Tongue (tissue), 3 donors: ENCODE measurements at places on chromosomes 2 and 18.

DNA sequence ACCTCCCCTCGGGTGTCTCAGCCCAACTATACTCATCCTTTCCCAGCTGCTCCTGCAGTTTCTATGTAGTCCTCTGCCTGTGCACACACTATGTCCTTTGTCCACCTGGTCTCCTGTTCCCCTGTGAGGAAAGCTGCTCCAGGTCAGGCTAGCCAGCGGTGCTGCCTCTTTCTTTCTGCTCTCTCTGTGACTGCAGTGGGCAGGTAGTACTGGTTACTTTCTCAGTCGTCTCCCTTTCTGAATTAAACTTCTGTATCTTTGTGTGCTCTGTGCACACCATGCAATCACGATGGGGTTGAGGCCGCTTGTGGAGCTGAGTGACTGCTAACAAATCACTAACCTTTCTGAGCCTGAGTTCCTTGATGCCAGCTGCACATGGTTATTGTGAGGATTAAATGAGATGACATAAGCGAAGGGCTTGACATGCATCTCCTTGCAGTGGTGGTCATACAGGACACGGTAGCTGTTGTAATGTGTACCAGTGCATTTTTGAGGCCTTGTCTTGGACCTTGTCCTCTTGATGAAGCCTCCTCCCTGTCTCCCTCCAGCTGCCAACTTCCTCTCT is 3.5 kb downstream of the FARP2 start:
- DNase-seq: no peak

- peak; percentile 93 for DNase-seq
Measured at GRCh38 chr2:157837851-157838441, 38.2 kb downstream of the ACVR1 start.

GRCh38 chr2:65072181-65072970 is 16.2 kb downstream of the CEP68 start:
- DNase-seq: no peak

DNA sequence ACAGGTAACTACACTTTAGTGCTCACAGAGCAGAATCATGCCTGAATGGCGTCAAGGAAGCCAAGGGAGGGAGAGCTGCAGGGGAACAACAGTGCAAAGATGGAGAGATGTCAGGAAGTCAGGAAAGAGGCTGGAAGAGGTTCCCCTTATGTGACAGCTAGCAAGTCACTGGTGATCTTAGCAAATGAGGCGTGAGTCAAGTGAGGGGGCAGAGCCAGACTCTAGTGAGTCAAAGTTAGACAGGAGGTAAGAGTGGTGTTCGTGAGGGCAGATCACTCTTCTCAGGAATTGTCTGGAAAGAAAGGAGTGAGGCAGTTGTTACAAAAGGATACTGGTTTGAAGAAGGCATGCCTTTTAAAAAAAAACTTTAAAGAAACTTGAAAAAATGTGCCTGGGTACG is 87.1 kb downstream of the MEP1B start:
- DNase-seq: no peak

DNA sequence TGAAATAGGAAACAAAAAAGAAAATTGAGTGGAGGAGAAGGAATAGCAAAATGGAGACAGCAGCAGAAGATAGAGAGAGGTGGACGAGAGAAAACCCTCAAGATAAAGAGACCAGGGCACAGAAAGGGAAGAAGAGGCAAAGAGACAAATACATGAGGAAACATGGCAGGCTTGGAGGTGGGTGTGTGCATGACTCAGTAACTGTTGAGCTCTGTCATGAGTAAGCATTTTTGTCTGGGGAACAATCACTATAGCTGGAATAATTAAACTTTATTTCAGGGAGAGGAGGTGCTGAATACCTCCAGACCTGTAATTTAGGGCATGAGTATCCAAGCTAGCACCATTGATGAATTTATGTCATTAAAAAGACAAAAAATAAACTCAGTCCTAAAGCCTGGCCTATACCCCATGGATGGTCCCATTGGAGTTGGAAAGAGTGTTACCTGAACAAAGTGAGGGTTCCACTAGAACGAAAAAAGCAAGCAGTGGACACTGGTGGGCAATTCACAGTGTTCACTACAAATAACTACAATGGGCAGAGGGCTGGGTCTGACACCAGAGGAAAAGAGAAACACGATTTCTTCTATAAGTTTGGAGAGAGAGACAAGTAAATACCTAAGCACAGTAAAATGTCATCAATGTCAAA is 145.5 kb downstream of the ADCYAP1 start:
- DNase-seq: no peak

DNA sequence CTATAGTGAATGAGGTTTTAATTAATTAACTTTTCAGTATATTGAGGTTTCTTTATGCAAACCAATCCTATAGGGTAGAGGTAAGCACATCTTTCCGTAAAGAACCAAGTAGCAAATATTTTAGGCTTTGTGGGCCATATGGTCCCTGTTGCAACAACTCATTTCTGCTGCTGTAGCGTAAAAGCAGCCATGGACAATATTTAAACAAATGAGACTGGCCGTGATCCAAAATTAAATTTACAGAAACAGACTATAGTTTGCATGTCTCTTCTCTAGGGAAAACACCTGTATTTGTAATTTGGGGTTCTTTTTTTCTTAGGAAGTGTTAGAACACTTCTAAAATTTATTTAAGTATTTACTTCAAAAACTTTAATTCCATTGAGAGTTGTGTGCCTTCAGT is 104.3 kb downstream of the KYNU start:
- peak; percentile 65 for DNase-seq

- DNase-seq: no peak
Measured at GRCh38 chr2:230889911-230890601, 25.3 kb downstream of the ITM2C start.

DNA sequence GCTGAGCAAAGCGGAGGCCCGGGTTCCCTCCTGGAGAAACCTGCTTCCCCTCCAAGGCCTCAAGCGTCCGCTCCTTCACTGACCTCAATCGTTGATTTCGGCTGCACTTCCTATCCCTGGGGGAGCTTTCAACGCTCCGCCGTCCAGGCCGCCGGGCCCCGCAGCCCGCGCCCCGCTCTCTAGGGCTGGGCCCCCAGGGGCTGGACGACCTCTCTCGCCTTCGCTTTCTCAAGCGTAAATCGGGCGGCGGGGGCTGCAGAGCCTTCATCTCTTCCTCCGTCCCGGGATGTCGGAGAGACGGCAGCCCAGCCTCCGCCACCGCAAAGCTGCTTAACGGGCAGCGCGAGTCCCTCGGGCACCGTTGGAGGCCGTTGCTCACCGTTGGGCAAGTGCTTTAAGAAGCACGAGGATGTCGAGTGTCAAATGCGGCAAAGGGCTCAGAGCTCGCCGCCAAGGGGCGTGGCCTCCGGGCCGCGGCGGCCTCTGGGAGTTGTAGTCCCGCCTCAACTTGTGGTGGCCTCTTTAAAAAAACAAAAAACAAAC is 8.5 kb downstream of the HES6 start:
- DNase-seq: peak; percentile 61

DNA sequence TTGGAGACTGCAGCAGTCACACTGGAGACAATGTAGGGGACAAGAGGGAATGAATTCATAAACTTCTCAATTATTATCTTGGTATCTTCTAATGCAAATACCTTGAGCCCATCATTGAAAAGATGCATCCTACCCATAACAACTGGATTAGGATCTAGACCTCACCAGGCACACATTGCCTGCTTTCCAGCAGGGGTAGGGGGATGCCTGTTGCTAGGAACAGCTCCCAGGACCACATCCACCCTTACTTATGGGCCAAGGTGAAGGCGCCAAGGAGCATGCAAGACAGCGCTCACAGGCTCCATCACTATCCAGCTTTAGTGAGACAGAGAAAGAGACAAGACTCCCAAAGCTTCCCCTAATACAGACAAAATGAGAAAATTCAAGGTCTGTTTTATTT is 24.4 kb downstream of the KCTD1 start:
- no peak for DNase-seq

DNA sequence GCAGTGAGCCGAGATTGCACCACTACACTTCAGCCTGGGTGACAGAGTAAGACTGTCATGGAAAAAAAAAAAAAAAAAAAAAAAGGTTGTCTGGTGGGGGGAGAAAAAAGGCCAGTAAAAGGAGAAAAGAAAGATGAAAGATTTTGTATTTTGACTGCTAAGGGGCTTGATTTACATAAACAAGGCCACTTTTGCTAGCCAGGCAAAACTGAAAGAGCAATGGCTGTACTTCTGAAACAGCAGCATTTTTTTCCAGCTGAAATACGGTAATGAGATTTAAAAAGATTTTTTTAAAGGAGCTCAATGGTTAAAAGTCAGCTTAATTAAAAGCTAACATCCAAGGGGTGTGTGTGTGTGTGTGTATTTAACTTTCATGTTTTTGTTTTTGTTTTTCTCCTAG is 11.3 kb upstream of the OXER1 start:
- no peak for DNase-seq

GRCh38 chr2:181772334-181772733 is 92.0 kb upstream of the NEUROD1 start:
- no peak for DNase-seq

- no peak for DNase-seq
Measured at GRCh38 chr2:29844713-29845326, 76.6 kb downstream of the ALK start.

GRCh38 chr2:87403893-87404175 is 344.1 kb upstream of the PLGLB2 start:
- DNase-seq: no peak

DNA sequence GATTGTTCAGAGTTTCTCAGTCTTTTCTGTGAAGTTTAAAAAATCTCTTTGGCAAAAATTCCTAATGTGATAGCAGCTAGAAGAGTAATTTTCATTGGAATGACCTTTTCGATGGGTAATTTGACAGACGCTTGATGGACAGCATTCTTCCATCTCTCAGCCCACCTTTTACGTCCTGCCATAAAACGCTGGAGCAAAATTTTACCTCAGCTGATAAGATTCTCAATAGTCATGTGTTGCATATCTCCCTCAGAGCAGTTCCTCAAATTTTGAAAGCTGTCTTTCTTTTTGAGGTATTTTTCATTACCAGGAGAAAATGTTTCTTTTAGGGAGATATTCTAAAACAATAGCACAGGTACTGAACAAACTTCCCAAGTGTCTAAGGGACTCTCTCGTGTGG is 441.4 kb downstream of the PARD3B start:
- no peak for DNase-seq

- peak; percentile 12 for DNase-seq
Measured at GRCh38 chr2:114218383-114218782, 224.1 kb upstream of the DPP10 start.

GRCh38 chr2:215917953-215918620 is 95.3 kb downstream of the MREG start:
- peak; percentile 55 for DNase-seq

DNA sequence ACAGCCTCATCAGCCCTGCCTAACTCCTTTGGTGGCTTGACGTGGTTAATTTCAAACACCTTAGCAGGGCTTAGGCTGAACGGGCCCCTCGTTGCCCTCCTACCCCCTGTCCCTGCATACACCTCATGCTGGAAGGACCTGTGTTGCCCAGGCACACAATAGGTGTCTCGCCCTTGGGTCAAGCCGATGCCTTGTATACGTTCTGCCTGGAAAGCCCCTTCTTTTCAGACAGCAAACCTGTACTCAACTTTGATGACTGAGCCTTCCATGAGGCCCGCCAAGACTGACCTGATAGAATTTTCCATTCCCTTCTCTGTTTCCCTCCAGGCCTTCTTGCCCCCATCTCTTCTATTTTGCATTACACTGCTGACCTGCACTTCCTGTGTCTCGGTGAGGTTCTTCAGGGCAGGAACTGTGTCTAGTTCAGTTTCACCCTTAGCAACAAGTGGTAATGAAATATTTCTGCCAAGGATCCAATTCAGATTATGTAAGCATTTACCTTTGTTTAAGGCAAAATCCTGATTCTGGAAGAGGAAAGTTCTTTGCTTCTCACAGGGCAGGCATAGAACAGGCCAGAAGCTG is 7.9 kb downstream of the GREB1 start:
- no peak for DNase-seq

- DNase-seq: no peak
Measured at GRCh38 chr18:46262856-46263255, 158.7 kb downstream of the HAUS1 start.

DNA sequence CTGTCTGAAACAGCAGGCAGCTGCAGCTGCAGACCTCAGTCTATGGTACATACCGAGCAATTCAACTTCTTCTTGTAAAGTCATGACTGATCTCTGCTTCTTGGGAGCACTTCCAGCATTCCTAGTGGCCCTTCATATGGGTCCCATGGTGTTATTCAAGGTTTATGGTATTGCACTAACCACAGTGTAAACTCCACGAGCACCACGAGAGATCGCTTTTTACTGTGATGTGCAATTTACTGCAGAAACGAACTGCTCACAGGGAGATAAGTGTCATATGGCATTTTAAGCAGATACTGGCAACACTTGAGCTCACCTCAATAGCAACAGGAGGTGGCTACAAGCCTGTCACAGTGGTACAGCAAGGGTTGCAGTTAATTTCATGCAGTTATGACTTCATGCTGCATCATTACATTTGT is 38.6 kb upstream of the SH3BP4 start:
- no peak for DNase-seq

GRCh38 chr2:215878476-215879063 is 134.8 kb downstream of the MREG start:
- DNase-seq: no peak

DNA sequence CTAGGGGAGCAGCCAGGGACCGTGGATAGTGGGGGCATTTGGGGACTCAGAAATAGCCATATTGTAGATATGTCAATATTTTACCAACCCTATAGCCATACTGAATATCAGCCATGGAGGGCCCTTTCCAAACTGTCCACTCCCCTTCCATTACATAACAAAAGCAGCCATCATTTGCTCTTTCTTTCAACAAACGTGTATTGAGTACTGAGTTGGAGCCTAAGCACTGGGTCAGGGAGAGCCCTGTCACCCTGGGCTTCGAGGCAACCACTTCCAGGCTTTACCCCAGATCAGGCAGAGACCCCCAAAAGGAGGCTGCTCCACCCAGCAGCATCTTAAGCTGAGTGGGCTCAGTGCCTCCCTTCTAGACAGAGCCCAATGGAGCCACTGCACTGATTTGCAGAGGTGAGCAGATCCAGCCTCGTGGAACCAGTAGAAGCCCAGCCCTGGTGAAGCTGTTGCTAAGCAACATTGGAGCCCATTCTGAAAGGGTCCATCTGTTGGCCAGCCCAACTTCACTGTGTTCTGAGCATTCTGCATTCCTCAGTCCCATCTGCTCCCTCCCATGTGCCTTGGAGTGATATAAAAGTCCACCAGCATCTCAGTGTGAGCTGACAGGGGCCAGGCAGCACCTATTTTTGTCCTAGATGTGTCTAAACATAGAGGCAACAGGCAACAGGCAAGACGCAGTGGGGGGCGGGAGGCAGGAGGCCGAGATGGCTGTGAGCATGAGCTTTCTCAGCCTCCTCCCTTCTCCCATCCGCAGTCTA is 112.1 kb downstream of the PLB1 start:
- DNase-seq: peak; percentile 76
